Spinal cord (tissue), 10 donors: ENCODE measurements at places on chromosomes 5 and 9.
A peak's percentile ranks its signal among the peaks of the same experiment; 100 is the strongest.

- DNase-seq = peak; percentile 10
Observed at GRCh38 chr9:11431490-11431889, 818.7 kb upstream of the PTPRD start.

- no peak for DNase-seq
Observed at GRCh38 chr9:113386571-113387393, 10.0 kb upstream of the HDHD3 start.

GRCh38 chr5:6059137-6059800 is 319.1 kb downstream of the MED10 start:
- DNase-seq = peak; percentile 75

GRCh38 chr9:111099199-111100008 is 61.1 kb upstream of the LPAR1 start:
- no peak for DNase-seq

DNA sequence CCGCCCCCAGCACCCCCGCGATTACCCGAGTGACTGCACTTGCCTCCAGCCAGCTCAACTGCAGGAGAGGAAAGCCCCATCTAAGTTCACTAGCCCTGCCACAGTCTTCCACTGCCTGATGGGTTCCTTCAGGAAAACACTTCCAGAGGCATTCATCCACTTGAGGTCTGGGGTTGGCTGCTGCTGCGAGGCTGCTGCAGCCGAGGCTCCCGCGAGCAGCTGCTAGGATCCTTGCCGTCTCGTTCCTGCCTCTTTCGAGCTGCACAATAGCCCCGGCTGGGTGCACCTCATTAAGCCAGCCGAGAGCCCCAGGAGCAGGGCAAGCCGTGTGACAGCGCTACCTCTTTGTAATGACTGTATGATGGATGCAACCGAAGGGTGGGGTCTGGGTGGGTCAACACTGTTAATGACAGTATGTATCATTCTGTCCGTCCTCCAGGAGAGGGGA is 24.2 kb upstream of the ELAVL2 start:
- DNase-seq = peak; percentile 77

DNA sequence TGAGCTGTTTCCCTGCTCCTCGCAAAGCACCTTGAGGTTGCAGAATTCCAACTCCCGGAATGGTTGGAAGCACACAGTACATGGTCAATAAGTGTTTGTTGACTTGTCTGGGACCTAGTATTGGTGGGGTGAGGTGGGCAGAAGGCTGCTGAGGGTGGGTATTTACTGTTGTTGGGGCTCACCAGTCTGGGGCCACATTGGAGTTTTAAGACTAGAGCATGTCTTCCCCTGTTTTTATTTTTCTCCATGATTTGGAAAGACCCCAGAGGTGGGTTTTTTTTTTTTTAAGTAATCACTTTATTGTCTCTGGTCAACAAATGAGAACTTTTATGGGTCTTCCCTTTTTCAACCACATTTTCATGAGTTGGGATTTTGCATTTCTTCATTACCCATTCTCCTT is 55.1 kb downstream of the IRF1 start:
- no peak for DNase-seq

- DNase-seq = no peak
Observed at GRCh38 chr5:2722901-2723300, 28.6 kb downstream of the IRX2 start.

DNA sequence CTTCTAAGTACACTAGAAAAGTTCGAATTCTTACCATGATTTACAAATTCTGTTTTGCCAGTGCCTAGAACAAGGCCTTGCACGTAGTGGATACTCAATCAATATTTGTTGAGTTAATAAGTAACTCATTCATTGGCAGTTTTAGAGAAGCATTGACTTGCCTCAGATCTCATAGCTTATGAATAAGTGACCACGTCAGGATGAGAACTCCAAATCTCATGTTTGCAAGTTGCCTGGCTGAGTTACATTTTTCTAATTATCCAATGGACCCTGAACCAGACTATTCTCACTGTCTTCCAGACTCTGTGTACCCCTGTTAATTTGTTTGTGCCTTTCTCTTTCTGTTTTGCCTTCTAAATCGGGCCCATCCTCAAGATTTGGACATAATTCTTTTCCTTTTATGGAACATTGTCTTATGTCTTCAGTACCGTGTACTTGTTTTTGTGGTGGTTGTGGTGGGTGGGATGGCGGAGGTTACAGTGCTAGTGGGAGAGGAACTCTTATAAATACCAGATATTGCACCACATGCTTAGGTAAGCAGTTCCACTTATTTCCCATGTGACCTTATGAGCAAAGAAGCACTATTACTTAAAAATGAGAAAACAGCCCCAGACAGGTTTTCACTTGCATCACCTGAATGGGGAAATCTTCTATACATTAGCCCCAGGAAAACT is 96.3 kb downstream of the UNC13B start:
- no peak for DNase-seq
